ENCODE measurements at places on chromosomes 4 and X.

GRCh38 chr4:182533964-182534363 is 290.8 kb downstream of the TENM3 start:
- no peak for DNase-seq

GRCh38 chr4:150224896-150225591 is 146.8 kb downstream of the DCLK2 start:
- no peak for DNase-seq

- DNase-seq, result no peak
Measured at GRCh38 chr4:25873632-25874129, 10.9 kb upstream of the SEL1L3 start.

GRCh38 chrX:44227991-44228390 is 115.5 kb downstream of the EFHC2 start:
- no peak for DNase-seq

DNA sequence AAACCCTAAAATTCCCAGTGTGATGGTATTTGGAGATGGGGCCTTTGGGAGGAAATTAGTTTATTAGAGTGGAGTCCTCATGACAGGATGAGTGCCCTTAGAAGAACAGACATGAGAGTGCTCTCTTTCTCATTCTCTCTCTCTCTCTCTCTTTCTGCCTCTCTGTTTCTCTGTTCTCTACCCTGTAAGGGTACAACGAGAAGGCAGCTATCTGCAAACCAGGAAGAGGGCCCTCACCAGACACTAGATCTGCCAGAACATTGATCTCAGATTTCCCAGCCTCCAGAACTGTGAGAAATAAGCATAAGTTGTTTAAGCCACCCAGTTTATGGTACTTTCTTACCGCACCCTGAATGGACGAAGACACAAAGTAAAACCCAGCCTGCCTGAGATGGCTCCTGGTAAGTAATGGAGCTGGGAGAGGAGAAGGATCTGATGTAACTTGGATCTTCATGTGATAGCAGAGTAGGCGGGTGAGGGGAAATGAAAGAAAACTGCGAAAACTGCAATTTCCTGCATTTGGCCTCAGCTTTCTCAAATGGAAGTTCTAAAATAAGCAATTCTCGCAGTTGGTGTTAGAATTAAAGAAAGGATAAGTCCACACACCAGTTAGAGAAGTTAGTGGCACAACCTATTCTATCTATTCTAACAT is 8.7 kb upstream of the CDS1 start:
- no peak for DNase-seq

GRCh38 chr4:56979421-56980072 is 851 bp downstream of the POLR2B start:
- no peak for DNase-seq
